ENCODE measurements at places on chromosomes 1 and 21. TPM values are rescaled to one million over a fixed set of nuclear protein-coding genes. Genes with fewer than 3 reads are reported as not detected.

DNA sequence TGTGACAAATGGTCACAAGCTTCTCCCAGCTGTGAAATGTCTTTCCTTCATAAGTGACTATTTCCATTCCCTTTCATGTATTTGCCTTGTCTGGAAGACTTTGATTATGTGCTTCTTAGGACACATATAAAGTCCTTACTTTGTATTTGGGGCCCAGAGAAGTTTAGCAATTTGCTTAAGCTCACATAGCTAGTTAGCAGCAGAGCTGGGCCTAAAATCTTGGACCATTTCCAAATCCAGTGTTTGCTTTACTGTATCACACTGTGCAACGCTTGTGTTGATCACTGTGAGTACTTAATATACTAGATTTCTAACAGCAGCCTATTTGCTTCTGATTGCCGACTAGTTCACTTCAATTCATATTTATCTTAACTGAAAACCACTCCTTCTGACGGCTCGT lies 2.2 kb upstream of the KCNA3 start:
- DNase-seq: no peak

DNA sequence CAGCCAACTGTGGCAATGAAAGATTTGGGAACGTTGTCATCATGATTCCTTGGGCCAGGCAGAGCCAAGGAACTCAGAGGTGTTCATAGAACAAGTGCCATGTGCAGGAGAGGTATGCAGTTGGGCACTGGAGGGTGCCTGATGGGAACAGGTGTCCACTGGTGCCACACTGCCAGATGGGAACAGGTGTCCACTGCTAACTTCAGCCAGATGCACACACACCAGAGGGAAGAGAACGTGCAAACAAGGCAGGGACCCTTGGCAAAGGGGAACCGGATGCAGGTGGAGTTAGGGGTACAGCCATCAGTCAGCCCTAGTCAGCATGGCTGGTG lies 13.5 kb downstream of the OLFML2B start:
- DNase-seq: no peak

DNA sequence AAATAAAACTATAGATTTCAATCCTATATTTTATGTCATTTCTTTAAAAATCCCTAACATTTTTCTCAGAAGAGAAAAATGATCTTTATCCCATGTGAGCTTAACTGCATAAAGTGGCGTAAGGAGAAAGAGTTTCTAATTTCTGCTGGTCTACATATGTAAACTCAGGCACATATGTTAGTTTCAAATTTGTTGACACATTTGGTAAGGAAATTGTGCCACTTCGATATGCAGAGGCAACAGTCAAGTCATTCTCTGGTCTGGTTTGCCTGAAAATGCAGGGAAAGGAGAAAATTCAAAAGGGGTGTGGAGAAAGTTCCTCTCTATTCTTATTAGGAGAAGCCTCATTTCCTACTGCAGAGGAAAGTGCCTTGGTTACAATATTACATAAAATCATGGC lies 11.5 kb downstream of the KCNA3 start:
- no peak for DNase-seq

GRCh38 chr1:57423135-57423655 lies 665 bp downstream of the DAB1 start:
- DNase-seq: no peak

- no peak for DNase-seq
Measured at GRCh38 chr1:17112496-17113236, 6.6 kb downstream of the PADI2 start.

NFIA gene
- 43.3 TPM for total RNA-seq

CR1L gene
- total RNA-seq: not detected

RNU1-1 gene
- total RNA-seq: 2,650 TPM
